ENCODE measurements at places on chromosomes 3 and 15. TPM values are rescaled to one million over a fixed set of nuclear protein-coding genes. Genes with fewer than 3 reads are reported as not detected.

- H3K27ac ChIP-seq: no peak overlapping the region
- DNase-seq: no peak
- no peaks in the 10 kb centered on the region for H3K27me3 ChIP-seq
- peaks cover 3% of the 10 kb centered on the region for H3K36me3 ChIP-seq
- H3K4me1 ChIP-seq: peaks cover 6% of the 10 kb centered on the region
Observed at GRCh38 chr15:91965501-91966193, 112.1 kb downstream of the SLCO3A1 start.

DNA sequence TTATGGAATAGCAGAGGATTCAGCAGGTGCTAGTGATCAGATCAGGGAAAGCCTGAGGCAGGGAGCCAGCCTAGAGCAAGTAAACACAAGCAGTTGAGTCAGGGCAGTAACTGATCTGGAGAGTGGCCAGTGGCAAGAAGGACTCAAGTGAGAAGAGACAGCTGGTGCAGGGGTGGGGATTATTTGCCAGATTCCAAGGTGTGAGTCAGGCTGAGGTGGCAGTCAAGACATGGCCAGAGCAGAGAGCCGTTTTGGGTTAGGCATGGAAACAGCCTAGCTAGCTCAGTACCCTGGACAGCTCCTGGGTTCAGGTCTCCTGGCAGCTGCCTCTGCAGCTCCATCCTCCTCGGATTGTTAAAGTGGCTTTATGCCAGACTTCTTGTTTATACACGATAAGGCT lies 281.9 kb upstream of the ONECUT1 start:
- peak; percentile 6 for DNase-seq
- no peaks in the 10 kb centered on the region for H3K27me3 ChIP-seq
- no peak overlapping the region for H3K4me3 ChIP-seq
- no peaks in the 10 kb centered on the region for H3K36me3 ChIP-seq
- no peak overlapping the region for H3K27ac ChIP-seq

Gene PLCH1
- total RNA-seq: 1.1 TPM

Gene KBTBD12
- total RNA-seq: not detected

Gene PTX3
- total RNA-seq: 0.65 TPM

Data from activated T-cell treated with anti-CD3 and anti-CD28 coated beads, Interleukin-2, amount 50 U/mL, for 72 hours (primary cell).